ENCODE measurements at places on chromosomes 4 and X. TPM values are rescaled to one million over a fixed set of nuclear protein-coding genes. Genes with fewer than 3 reads are reported as not detected.

Gene ALAS2
- 23.6 TPM for polyA plus RNA-seq

Gene EFHC2
- polyA plus RNA-seq = 4.0 TPM

GRCh38 chrX:153470411-153471363 lies at the start of gene HAUS7:
Gene HAUS7, minus strand, starts transcription at chrX:153470576. Its CDS starts 19 bp downstream, at chrX:153470557.
- peak; percentile 88 for DNase-seq

- no peak for DNase-seq
Observed at GRCh38 chr4:8227201-8227770, 28.2 kb downstream of the SH3TC1 start.

DNA sequence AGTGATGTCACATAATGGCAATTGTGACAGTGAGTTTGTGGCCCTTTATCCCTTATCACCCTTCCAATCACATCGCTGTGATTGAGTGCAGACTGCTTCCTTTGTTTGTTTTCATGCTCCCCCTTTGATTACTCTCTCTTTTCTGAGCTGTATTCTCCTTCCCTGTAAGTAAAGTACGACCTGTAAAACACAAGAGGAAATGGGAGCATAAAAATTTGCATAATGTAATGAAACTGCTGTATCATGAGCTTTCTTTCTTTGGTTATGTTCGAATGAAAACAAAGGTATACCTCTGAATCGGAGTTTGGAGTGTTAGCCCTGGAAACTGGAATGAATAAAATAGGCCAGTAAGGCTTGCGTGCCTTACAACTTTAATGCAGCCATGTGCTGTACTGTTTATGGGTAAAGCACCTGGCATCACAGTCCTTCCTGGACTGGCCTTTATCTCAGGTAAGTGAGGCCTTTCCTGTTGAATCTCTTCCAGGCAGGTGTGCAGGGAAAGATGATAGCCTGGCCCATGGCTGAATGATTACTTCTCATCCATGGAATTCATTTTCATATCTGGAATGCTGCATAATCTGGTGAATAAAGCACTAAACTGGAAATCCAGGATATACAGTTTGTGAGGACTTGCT lies 26.6 kb upstream of the HS3ST1 start:
- DNase-seq = no peak

Gene MAGEB3
- polyA plus RNA-seq = not detected

- no peak for DNase-seq
Observed at GRCh38 chrX:21524008-21524407, 134.1 kb downstream of the KLHL34 start.

DNA sequence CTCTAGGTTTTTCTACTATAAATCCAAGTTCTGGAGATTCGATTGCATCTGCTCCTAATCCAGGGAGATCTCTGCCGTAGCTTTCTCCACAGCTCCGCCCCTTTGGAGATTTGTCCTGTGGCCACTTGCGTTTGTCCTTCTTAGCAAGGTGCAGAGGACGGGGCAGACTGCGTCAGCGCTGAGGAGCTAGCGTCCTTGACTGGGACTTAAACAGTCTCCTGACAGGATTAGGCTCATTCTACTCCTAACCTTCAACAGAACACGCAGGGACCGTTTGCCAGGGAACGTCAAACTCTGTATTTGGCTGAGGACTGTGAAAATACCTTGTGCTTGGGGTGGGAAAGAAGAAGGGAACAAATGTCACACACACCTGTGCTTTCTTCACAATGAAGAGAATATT lies 38.6 kb downstream of the SORBS2 start:
- no peak for DNase-seq

Gene CFAP99
- 2.0 TPM for polyA plus RNA-seq

Gene LRP2BP
- 4.7 TPM for polyA plus RNA-seq

Gene MAGEB17
- not detected for polyA plus RNA-seq

DNA sequence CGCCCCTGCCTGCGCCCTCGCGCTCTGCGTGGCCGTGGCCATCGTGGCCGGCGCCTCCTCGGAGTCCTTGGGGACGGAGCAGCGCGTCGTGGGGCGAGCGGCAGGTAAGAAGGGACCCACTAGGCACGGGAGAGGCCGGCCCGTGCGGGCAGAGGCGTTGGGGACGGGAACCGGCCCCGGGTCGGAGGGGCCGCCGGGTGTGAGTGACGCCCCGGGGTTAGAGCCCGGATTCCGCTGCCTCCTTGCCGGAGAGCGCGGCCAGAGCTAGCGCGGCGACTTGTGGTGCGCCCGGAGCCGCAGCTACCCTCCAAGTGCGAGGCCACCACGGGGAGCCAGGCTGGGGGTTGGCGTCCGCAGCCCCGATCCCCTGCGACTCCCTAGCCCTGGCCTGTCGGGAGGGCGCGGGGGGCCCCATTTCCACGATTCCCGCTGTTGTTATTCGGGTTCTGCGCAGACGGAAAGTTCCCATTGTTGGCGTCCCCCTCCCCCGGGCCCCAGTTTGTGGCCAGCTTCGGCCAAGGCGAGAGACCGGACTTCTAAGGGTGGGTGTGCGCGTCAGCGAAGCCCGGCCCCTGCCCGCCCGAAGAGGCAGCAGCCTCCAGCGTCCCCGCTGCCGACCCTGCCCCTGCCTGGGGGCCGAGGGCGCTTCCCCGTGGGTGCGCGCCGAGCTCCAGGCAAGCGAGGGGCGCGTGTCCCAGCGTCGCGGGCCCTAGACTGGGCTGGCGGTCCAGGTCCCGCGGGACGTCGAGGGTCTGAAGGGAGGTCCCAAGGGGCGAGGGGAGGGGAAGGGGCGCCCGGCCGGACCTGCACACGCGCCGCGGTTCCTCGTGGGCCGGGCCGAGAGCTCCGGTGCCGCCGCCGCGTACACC lies 1.1 kb downstream of the FGFR3 start:
- no peak for DNase-seq

Gene AFF2
- 3.9 TPM for polyA plus RNA-seq

DNA sequence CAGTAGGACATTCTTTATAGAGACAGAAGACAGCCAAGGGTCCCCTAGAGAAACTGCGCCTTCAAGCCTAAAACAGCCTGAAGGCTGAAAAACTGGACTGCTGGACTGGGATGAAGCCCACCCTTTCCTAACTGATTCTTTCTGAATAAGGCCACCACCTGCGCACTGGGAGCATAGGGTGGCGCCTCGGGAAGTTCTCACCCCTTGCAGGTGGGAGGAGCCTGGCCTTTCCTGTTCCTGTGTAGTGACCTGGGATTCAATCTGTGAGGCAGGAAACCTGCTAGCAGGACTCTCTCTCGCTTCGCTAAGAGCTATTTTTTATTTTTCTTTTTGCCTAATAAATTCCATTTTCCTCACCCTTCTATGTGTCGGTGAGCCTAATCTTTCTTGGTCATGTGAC lies 61.8 kb upstream of the KLHL13 start:
- DNase-seq = no peak

DNA sequence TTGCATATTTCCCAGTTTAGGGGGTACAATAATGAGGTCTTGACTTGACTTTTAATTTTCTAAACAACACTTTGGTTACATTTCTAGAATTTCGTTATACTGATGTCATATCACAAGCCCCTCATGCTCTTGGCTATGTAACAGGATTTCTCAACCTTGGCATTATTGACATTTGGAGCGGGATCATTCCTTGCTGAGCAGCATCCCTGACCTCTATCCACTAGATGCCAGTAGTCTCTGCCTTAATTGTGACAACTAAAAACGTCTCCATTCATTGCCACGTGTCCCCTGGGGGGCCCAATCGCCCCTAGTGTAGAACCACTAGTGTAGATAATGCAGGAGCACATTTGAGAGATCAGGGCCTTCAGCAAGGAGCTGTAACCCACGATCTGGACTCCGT lies 234.2 kb upstream of the MID1 start:
- no peak for DNase-seq

Gene SLC4A4
- 45.7 TPM for polyA plus RNA-seq

Gene IQCM
- not detected for polyA plus RNA-seq

GRCh38 chrX:125293850-125294780 lies 25.6 kb upstream of the TEX13C start:
- no peak for DNase-seq

DNA sequence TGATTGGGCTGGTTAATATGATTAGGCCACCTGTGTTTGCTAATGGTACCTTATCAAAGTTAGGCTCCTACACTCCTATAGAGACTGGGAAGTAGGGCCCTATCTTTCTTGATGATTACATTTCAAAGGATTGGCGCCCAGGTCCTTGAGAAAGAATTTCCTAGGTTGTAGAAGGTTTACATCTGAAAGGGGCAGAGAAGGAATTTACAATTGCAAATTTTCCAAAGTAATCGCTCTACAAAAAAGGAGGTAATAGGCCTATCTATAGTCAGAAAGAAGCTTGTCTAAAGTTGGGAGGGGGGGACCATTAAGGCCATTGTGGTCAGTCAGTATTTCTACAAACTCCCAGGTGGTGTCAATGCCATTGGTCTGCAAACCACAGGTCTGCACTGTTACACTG lies 638.4 kb downstream of the IL1RAPL1 start:
- DNase-seq = no peak

DNA sequence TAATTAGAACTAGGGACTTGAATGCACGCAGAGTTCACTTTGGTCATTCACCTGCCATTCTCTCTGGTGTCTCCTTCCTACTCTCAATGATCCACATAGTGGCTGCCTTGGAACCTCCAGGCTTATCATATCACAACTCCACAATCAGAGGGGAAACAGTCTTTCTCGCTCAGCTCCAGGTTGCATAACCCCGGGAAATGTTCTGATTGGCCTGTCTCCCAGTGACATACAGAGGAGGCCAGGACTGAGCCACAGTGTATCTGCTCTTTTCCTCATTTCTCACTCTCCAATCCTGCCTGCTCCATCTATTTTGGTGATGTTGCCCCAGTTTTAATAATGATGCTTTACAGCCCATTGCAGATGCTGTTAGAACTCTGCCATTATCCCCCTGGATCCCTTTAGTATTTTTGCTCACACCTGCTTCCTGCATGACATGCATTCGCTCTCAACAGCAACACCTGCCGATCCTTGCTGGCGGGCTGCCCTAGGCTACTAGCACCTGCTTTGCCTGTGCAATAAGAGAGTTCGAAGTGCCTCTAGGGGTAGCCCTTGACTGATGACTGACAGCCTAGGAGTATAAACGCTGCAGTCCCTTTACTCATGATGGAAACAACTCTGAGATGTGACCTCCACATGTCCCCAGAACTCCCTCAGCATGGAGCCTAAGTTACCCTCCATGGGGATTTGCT lies 211.3 kb upstream of the RPS6KA3 start:
- no peak for DNase-seq

DNA sequence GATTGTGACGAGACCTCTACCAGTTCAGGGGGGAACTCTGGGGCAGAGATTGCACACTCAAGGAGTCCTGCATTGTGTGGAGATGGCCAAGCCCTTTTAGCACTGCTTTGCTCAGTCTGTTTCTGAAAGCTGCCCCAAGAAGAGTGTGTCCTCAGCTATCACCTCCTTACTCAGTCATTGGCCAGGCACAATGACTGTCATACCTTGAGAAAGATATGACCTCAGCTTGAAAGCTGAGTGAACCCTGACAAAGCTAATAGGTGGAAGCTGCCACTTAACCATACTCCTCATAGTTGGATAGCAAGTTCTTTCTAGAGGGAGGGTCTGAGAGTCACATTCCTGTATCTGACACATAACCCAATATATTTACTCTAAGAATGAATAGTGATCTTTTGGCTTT lies 37.8 kb upstream of the DIPK2B start:
- DNase-seq = no peak

GRCh38 chr4:154984148-154984547 lies 203.1 kb downstream of the RBM46 start:
- no peak for DNase-seq

- no peak for DNase-seq
Observed at GRCh38 chr4:98314791-98315565, 53.8 kb downstream of the RAP1GDS1 start.

Gene CFAP299
- polyA plus RNA-seq = 2.5 TPM

Gene SOWAHD
- polyA plus RNA-seq = 0.54 TPM

- DNase-seq = peak; percentile 55
Observed at GRCh38 chrX:20067709-20068561, 48.8 kb downstream of the MAP7D2 start.

Gene SPANXA1
- polyA plus RNA-seq = not detected

GRCh38 chr4:9947168-9948062 lies 73.9 kb downstream of the SLC2A9 start:
- DNase-seq = no peak
